Memory B cell (primary cell): ENCODE measurements at places on chromosomes 5 and 9.

GRCh38 chr5:181259974-181260719 is 796 bp downstream of the TRIM52 start:
- DNase-seq: no peak

GRCh38 chr5:175686826-175687225 is 29.0 kb downstream of the HRH2 start:
- no peak for DNase-seq

DNA sequence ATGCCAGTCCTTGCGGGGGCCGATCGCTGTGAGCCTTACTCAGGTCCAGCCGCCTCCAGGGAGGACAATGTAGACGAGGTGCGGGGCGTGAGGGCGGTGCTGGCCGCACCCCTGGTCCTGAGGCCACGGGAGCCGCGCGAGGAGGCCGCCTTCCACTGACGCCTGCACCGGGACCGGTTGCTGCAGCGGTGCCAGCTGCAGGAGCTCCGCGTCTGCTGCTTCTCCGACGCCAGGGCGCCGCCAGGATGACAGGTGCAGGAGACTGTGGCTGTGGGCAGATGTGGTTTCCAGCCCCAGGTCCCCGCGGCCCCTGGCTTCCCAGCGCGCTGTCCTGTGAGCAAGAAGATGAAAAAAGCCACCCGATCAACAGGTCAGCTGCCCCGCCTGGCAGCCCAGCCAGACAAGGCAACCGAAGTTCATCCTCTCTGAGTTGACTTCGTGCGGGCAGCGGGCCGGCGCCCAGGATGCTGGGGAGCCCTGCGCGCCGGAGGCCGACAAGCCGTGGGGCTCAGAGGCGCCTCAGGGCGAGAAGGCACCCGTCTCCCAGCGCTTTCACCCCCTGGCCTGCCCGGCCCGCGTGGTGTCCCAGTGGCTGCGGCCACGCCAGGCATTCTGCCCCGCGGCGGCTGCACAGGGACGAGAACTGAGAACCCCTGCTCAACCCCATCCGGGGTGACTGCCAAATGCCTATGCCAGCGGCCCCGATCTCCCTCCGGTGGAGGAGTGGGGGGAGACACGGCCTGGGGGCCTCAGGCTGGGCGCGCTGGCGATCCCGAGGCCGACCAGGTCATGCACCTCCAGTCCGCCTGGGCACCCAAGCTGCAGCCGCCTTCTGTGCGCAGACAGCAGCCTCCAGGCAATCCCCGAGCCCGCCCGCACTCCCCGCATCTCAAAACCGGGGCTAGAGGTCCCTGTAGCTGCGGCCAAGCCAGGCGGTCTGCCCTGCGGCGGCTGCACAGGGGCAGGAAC is 43.4 kb upstream of the BICD2 start:
- DNase-seq: peak; percentile 47

GRCh38 chr9:8053501-8053900 is 253.9 kb upstream of the DMAC1 start:
- DNase-seq: no peak

GRCh38 chr5:88502179-88503040 is 233.8 kb upstream of the TMEM161B start:
- DNase-seq: no peak
